Naive B cell (primary cell): ENCODE measurements at places on chromosomes 5 and 9.

GRCh38 chr9:4780651-4781050 is 12.1 kb upstream of the RCL1 start:
- DNase-seq = no peak

DNA sequence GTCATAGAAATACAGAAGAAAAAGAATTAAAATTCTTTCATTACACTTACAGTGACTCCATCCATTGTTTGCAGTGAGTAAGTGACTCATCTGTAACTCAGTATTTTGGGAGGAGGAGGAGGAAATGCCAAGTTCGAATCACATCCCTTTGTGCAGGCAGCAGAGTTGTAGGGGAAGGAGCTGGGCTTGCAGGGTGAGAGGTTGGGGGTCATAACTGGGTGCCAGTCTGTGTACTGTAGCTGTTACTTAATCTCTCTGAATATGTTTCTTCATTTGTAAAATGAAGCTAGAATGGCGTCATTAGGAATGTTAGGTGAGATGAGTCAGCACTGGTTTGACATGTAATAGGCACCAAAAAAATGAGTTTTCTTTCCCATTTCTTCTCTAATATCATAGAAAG is 235.7 kb upstream of the ADAMTSL1 start:
- DNase-seq = no peak

GRCh38 chr5:147436596-147436995 is 73.3 kb downstream of the DPYSL3 start:
- no peak for DNase-seq

DNA sequence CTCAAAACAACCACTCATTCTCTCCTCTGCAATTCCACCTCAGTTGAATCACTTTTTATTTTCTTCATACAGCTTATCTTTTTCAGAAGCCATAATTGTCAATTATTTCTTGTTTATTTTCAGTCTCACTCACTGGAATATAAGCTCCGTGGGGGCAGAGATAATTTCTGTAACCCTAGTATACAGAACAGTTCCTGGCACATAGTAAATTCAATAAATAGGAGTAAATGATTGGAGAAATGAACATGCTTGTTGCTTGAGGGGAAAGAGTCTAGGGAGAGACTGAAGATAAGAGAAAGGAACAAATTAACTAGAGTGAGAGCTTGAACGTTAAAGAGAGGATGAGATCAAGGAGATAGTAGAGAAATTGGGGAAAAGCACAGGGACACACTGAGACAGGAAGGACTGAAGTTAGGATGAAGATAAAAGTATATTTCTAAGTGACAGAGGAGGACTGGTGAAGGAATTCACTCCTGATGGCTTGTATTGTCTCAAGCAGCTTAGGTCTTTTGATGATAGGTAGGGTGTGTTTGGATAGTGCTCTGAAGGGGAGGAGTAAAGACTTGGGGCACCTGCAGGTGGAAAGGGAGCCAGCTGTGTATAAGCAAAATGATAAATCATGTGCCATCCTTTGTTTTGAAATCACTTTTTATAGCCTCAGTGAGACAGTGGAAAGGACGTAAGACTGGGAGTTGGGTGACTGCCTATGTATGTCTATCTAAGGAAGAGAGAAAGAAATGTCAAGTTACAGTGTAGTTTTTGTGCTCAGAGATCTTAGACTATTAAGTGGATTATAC is 2.2 kb downstream of the NAA35 start:
- no peak for DNase-seq
